Cerebellar cortex (tissue), 1 donor: ENCODE measurements at places on chromosomes 16 and 17.

DNA sequence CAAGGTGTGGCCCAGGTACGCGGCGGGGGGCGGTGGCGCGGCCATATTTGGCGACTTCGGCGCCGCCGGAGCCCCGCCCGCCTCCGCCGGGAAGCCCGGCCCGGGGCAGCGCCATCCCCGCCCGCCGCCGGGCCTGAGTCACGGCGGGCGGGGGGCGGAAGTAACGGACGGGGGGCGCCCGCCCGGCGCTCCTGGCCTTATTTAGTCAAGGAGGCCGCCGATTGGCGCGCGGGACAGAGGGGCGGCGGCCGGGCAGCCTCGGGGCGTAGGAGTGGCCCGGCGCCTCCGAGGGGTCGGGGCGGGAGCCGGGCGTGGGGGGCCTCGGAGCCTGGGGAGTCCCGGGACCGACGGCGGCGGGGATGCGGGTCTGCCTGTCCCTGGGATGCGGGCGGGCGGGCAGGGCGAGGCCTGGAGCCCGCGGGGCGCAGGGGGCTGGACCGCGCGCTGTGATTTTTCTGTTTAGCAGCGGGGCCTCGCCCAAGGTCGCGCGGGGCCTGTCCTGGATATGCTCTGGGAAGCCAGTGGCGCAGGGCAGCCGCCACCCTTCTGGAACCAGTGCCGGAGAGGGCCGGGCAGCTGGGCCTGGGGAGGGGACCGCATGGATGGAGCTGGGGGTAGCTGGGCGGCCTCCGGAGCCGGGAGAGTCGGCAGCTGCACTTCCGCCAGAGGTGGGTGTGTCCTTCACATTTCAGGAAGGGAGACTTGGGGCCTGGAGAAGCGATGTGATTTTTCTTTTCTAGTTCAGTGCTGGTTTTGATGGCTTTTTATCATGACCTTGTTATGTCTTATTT is 2.3 kb upstream of the ACTG1 start:
- peak; percentile 58 for DNase-seq

DNA sequence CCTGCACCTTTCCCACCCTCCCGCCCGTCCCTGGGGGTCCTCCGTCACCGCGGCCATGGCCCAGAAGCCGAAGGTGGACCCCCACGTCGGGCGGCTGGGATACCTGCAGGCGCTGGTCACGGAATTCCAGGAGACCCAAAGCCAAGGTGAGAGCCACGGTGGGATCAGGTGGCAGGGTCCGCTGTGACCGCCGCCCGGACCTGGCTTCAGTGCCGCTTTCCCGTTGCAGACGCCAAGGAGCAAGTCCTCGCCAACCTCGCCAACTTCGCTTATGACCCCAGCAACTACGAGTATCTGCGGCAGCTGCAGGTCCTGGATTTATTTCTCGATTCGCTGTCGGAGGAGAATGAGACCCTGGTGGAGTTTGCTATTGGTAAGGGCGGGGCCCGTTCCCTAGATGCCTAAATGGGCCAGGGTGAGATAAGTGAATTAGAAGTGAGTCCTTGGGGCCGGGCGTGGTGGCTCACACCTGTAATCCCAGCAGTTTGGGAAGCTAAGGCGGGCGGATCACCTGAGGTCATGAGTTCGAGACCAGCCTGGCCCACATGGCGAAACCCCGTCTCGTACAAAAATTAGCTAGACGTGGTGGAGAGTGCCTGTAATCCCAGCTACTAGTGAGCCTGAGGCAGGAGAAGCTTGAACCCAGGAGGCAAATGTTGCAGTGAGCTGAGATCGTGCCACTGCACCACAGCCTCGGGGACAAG is 617 bp downstream of the ARMC7 start:
- DNase-seq, result no peak

DNA sequence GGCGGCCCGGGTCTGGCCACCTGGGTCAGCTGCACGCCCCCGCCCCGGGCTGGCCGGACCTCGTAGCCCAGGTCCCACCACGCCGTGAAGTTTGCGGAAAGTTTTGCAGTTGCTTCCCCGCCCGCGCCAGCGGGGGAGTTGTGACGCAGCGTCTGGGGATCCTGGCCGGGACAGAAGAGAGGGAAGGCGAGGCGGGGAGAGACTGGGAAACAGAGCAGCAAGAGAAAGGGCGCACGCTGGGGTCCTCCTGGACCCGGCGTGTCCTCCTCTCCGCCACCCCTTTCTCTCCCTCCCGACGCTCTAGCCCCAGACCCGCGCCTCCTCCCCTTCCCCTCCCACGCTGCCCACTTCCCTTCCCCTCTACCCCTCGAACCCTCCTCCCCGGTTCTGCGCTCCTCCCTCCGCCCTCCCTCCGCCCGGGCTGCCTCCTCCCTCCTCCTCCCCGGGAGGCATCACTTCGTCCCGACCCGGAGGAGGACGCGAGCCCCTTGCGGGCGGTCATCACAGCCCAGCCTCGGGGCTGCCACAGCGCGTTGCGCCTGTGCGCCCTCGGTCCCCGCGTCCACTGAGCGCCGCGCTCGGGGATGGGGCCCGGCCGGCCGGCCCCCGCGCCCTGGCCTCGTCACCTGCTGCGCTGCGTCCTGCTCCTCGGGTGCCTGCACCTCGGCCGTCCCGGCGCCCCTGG is at the start of gene MRC2:
Gene MRC2 (plus strand): TSS at position 452 of the 685 bp plus-strand sequence. CDS start 133 bp downstream, at position 585.
- DNase-seq, result no peak

DNA sequence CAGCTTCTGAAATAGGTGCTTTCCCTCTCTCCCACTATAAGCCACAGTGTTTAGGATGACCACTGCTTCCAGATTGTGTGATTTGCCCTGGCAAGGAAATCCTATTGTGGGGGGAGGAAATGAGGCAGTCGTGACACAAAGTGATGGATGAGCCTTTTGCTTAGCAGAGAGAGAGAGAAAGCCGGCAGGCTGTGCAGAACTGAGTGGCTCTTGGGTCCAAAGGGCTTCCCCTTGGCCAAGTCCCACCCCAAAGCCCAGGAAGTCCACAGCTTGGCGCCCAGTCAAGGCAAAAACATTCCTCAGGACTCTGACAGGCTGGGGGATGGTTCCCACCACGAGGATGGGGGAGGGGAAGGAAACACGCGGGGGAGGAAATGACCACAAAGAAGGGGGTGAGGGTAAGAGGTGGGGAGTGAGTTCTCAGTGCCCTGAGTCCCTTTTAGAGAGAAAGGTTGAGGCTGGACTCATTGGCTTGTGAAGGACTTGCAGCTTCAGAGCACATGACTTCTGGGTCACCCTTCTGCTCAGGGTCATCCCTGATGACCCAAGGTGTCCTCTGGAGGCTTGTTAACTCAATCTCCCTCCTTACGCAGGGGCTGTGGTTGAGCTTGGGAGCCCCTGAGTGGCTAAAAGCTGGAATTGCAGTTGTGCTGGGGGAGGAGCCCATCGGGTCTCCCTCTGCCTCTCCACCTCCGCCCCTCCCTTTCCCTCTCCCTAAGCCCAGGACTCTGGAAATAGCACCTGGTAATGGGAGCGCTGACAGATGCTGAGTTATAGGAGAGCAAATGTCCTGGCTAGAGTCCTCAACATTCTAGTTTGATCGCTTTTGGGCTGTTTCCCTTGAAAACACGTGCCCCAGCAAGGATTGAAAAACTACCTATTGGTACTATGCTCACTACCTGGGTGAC is 10.3 kb upstream of the MSL1 start:
- DNase-seq, result peak; percentile 98

GRCh38 chr17:55961386-55961785 is 191.9 kb upstream of the ANKFN1 start:
- no peak for DNase-seq

DNA sequence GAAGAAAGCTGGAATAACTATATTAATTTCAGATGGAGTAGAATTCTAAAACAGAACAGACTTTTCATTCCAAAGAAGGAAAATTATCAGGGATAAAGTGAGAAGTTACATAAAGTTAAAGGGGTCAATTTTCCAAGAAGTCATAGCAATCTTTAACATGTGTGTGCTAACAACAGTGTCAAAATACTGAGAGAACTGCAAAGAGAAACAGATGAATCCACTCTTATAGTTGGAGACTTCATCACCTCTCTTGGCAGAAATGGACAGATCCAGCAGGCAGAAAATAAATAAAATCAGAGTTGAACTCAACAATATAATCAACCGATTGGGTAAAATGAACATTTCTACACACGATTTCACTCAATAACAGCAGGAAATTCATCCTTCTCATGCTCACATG is 5.4 kb downstream of the ABCA9 start:
- no peak for DNase-seq

- no peak for DNase-seq
Measured at GRCh38 chr17:14672830-14673229, 371.9 kb downstream of the HS3ST3B1 start.

- DNase-seq, result no peak
Measured at GRCh38 chr17:2107050-2107449, 52.1 kb downstream of the HIC1 start.

DNA sequence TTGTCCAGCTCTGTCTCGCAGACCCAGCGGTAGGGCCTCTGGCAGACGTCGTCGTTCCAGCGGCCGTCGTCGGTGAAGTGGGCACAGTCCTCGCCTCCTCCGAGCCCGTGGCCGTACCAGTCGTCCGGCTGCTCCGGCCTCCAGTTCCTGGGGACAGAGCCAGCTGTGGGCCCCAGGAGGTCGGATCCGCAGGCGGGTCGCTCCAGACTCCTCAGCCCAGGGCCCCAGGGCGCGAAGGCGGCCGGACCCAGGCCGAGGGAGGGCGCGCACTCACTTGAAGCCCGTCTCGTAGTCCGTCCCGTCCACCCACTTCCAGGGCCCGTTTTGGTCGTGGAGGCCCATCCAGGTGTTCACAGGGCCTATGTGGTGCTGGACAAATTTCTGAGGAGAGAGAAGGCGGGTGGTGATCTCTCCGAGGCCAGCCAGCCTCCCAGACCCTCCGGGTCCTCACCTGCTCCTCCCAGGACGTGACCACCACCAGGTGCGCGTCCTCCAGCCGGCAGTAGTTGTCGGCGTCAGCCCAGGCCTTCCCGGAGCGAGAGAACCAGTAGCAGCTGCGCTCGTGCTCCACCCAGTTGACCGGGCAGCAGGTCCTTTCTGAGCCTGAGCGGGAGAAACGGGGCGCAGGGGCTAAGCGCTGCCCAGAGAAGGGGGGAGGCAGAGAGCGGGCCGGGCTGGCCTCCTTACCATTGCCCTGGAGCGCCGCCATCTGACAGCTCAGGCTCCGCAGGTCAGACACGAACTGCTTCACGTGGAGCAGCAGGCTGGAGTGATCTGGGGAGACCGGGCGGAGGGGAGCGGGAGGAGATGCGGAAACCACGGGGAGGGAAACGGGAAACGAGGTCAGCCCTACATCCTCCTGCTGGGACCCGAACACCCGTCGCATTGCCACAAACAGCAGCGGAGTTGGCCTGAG is 5.2 kb downstream of the ASGR1 start:
- DNase-seq, result peak; percentile 77

DNA sequence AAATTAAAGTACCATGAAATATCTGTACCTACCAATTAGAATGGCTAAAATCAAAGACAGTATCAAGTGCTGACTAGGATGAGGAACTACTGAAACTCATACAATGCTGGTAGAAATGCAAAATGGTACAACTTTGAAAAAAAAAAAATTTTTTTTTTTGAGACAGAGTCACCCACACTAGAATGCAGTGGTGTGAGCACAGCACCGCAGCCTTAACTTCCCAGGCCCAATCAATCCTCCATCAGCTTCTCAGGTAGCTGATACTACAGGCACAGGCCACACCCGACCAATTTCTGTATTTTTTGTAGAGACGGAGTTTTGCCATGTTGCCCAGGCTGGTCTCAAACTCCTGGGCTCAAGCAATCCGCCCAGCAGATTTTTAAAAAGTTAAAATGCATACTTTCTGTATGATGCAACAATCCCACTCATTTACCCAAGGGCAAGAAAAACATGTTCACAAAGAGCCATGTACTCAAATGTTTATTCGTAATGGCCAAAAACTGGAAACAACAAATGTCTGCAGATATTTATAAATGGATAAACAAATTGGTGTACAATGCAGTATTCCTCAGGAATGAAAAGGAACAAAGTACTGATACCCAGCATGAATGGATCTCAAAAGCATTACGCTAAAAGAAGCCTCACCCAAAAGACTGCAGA is 8.7 kb downstream of the SMURF2 start:
- no peak for DNase-seq

DNA sequence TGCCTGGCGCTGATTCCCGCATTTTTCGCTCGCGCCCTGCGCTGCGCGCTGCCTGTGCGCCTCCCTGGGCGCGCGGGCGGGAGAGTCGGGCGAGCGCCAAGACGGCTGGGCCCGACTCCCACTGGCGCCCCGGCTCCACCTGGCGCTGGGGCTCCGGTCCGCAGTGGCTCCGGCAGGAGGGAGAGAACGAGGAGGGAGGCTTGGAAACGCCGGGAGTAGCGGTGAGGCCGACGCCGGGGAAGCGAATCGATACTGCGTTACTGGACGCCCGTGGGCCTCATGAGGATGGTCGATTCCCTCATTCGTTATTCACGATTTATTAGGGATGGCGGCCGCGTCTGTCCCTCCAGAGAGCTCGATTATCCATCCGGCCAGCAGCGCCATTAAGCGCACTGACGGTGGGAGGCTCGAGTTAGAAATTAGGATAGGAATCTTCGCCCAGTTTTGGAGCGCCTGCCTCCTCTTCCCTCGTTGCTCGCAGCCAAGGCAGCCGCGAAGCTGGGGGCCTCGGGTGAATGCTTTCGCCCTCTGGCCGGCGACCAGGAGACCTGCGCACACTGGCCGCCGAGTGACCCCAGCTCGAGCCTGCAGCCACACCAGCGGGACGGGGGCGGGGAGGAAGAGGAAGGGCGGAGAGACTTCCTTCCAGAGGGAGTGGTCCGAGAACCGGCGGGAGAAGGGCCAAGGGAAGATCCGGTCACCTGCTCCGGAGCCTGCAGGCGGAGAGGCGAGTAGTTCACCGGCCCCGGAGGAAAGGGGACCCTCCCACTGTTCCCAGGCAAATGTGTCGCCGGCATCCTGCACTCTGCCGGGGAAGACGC is 1.3 kb upstream of the PCGF2 start:
- peak; percentile 89 for DNase-seq

DNA sequence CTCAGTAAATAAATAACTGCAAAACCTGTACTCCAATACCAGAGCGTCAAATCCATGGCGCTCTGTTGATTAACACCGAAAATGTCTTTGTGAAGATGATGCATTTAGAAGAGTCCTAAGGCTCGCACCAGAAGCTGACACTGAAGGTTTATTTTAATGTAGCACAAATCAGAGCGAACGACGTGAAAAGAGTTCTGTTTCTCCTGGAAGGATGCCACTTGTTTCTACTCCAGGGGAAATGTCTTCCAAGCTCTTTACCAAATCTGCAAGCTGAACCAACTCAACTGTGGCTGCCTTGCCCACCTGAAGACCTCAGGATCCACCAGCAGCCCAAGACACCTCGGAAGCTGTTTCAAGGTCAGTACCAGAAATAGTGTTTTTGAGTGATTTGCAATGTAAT is 194.4 kb upstream of the MAF start:
- DNase-seq, result no peak
